Right renal cortex interstitium (tissue), 3 donors: ENCODE measurements at places on chromosomes 7 and 10. TPM values are rescaled to one million over a fixed set of nuclear protein-coding genes. Genes with fewer than 3 reads are reported as not detected.

Gene TMEM72
- 68.1 TPM for polyA plus RNA-seq

Gene LRRC4
- 7.3 TPM for polyA plus RNA-seq

Gene HMX2
- polyA plus RNA-seq = 1.6 TPM

Gene SPDYE2
- 0.58 TPM for polyA plus RNA-seq

Gene ZP3
- polyA plus RNA-seq = 10.1 TPM

Gene PWWP2B
- polyA plus RNA-seq = 8.2 TPM

Gene ACSM6
- 0.35 TPM for polyA plus RNA-seq

Gene HELLS
- 27.0 TPM for polyA plus RNA-seq

Gene CYP2E1
- 0.93 TPM for polyA plus RNA-seq

Gene NAT16
- polyA plus RNA-seq = not detected
